ENCODE measurements at places on chromosomes 2 and 18.

GRCh38 chr2:144006139-144006538, 513.8 kb downstream of the ZEB2 start:
- DNase-seq, result no peak

- no peak for DNase-seq
These were observed 32.5 kb upstream of the WIPF1 start for GRCh38 chr2:174630107-174630506.

GRCh38 chr18:36735130-36735529, 93.7 kb downstream of the TPGS2 start:
- no peak for DNase-seq

- no peak for DNase-seq
These were observed 17.3 kb upstream of the RHOB start for GRCh38 chr2:20429528-20429927.

- DNase-seq, result peak; percentile 48
These were observed 63.3 kb downstream of the COL3A1 start for GRCh38 chr2:189037518-189037917.

DNA sequence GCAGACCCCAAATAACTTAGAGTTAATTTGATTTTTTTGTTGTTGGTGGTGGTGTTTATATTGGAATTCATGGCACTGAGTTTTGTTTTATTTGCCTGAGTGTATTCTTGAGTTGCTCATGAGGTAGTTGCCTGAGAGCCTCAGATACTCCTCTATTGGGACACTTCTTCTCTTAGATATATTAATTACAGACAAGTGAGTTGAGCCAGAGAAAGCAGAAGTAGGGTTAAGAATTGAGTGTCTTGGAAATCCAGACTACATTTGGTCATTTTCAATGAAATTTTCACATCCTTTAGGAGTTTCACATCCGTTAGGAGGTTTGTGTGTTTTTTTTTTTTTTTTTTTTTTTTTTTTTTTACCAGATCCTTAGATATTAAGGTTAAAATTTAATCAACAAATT, 29.0 kb downstream of the FMNL2 start:
- DNase-seq, result no peak

DNA sequence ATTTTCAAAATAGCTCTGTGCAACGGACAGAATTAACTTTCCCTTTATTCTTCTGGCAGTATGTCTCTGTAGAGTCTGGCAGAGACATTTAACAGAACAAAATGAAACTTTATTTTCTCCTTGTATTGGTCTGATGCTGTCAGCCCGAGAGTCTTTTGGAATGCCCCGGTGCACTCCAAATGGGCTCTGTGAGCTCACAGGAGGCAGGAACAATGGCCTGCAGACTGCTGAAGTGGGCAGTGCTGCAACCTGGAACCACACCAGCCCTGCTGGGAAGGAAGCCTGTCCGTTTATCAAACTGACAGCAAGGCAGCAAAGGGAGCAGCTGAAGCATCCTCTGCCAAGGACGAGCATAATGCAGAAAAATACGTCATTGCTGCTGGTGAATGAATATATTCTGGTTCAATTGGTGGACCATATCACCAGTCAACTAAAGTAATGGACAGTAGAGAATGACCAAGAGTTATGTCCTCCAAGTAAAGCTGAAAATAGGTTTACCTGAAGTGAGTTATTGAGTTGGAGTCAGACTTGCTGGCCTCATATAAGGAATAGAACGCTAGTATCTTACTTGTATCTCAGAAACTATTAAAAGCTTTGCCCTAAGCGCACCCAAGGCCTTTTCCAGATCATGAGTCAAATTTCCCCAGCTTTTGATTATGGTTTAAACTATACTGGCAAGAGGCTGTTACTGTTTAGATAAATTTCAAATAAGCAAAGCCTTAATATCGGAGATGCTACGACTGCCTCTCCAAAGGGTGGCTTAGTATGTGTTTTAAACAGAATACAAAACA, 207.6 kb upstream of the TANK start:
- DNase-seq, result no peak

GRCh38 chr2:103287746-103288145, 525.9 kb downstream of the TMEM182 start:
- no peak for DNase-seq

DNA sequence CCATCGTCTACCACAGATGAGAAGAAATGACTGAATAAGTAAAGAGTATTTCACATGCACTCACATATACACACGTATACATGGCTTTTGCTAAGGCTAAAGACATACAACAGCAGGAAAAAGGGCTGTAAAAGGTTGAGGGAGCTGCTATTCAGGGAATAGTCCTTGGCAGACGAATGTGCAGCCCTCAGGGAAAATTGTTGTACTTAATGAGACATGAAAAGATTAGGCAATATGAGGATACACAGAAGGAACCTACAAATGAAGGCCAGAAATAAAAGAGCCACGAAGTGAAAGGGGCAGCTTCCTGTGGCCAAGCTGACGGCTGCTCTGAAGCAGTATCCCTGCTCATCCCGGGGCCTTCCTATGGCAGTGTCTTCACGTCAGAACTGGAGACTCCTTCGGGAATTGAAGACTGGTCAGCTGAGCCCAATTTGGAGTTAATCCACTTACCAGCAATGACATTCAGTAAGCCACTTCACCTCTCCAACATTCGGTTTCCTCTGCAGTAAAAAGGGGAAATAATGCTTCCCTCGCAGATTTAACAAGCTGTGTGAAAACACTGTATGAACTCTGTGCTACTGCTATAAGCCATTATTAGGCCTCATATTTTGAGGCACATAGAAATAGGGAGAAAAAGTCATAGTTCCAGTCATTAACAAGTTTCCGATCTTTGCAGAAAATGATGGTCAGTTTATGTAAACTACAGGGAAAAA, 221.8 kb downstream of the STK39 start:
- no peak for DNase-seq

GRCh38 chr18:22547807-22548561, 130.3 kb upstream of the CTAGE1 start:
- no peak for DNase-seq

GRCh38 chr18:37424507-37424906, 141.1 kb downstream of the CELF4 start:
- no peak for DNase-seq

DNA sequence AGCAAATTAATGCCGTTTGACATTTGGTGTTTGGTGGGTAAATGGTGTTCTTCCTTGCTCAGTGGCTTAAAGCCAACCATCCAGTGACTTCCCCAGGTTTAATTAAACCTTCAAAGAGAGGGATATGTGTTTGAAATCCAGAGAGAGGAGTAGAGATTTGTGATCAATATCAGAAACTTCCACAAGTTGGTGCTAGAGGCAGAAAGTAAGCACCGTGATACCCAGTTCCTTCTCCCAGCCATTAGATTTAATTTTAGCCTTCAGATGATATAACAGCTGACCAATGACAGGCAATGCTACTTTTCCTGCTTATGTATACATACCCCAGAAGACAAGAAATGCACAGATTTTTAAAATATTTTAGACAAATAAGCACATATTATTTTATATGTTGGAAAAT, 398.5 kb downstream of the CDH2 start:
- DNase-seq, result no peak

DNA sequence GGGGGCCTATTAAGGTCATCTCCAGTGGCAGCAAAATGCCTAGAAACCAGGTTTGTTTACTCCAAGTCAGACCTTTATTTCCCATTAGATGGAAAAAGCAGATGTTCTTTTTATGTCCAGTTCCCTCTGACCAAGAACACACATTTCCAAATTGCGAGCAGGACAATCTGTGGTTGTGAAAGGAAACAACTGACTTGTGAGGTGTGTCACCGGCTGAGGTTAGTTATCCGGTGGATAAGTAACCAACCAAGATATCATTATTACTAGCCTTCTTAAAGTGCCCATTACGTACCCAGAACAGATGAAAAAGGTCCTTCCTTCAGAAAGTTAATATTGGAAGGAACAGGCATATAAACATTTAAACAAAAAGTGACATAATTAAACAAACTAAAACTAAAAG, 112.9 kb downstream of the THADA start:
- no peak for DNase-seq

DNA sequence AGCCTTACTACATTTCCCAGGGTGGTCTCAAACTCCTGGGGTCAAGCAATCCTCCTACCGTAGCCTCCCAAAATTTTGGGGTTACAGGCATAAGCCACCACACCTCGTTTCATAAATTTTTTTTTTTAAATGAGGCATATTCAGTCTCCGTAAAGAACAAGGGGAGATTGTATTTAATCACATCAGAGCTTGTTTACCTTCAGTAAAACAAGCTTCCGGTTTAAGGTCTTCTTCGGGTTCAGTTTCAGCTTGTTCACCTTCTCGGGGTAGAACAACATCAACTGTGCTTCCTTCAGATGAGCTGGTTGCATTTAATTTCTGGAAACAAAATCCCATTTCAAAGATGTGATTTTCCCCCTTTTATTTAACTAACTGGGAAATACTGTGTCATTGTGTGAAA, 88.6 kb downstream of the SCN3A start:
- no peak for DNase-seq

- no peak for DNase-seq
These were observed 186.0 kb upstream of the RMP24 start for GRCh38 chr18:35786365-35787042.

DNA sequence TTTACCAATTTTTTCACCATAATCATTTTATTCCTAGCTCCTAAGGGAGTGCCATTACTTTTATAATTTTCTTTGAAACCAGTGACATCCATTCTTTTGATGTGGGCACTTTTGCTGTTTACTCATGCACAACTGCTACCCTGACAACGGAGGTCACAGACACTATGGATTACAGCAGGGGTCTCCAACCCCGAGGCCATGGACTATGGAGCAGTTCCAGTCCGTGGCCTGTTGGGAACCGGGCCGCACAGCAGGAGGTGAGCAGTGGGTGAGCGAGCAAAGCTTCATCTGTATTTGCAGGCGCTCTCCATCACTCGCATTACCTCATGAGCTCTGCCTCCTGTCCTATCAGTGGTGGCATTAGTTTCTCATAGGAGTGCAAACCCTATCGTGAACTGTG, 34.6 kb downstream of the PRPF40A start:
- DNase-seq, result no peak

GRCh38 chr2:8542381-8543059, 139.3 kb upstream of the ID2 start:
- no peak for DNase-seq

DNA sequence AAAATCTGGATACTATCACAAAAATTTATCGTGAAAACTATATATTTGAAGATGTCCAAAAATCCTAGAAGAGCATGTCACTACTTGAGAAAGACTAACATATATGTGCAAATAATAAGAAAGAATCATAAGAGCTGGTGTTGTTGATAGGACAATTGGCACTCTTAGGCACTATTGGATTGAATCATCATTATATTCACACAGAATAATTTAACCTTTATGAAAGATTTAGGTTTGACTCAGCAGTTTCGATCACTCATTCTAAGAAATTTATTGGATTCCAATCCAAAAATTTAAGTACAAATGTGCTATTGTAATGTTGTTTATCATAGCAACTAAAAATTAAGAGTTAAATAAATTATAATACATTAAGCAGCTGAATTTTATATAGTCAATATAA, 503.6 kb downstream of the SPAG16 start:
- DNase-seq, result no peak

DNA sequence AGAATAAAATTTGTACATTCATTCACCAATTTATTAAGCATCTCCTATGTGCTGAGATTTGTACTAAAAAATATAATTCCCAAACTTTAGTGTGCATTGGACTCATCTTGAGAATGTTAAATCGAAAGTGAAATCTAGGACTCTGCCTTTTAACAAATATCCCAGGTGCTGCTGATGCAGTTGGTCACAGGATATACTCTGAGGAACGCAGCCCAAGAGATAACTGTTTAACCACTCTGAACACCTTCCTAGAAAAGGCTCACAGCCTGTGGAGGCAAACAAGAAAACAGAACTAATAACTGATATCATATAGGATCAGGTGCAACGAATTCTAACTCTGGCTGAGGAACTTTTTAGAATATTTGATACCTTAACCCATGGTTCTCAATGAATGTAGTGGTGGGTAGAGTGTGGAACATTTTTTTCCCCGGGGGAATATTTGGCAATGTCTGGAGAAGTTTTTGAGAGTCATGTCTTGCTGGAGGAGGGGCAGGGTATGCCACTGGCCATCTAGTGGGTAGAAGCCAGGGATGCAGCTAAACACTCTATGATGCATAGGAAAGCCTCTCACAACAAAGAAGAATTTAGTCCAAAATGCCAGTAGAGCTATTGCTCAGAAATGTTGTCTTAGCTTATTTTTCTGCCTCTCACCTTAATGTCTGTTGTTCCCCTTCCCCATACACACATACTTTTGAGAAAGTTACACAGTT, 96.5 kb downstream of the EHBP1 start:
- no peak for DNase-seq

GRCh38 chr2:165431014-165431413, 38.5 kb upstream of the CSRNP3 start:
- DNase-seq, result no peak

Data from fibroblast of skin of left biceps (primary cell).